T1000 (cell line): ENCODE measurements at places on chromosomes 3 and 15.

DNA sequence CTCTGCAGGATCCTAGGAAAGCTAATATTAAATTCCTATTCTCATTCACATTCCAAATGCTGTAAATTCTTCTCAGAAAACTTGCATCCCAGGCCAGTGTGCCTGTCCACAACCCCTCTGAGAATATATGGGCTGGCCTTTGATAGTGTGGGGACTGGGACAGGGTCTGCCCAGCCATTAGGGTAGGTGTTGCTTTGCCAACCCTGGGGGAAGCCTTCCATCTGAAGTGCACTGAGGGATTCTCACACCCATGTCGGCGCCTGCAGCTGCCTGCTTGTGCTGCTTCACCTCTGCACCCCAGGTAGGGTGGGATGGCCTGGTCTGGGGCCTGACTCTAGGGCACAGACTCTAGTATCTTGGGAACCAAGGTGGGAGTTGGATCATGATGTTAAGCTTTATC, 15.2 kb upstream of the EXOG start:
- DNase-seq: no peak

GRCh38 chr3:116035429-116035828, 409.9 kb downstream of the LSAMP start:
- DNase-seq: no peak

GRCh38 chr15:58553365-58553918, 121.7 kb downstream of the LIPC start:
- no peak for DNase-seq

DNA sequence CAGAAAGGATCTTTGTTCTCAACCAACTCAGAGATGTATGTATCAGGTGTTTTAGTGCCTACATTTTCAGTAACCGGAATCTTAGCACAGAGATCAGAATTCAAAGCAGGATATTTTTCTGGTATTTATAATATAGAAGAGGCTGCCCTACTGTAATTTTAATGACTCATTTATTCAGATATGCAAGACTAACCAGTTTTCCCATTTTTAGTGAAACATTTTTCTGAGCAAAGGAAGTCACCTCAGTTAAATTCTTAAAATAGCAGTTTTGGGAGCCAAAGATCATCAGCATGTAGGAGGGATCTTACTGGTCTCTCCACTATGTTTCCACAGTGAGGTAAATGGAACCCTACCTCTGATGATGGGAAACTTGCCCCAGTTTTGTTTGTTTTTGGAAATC, 42.0 kb downstream of the SRP14 start:
- no peak for DNase-seq

DNA sequence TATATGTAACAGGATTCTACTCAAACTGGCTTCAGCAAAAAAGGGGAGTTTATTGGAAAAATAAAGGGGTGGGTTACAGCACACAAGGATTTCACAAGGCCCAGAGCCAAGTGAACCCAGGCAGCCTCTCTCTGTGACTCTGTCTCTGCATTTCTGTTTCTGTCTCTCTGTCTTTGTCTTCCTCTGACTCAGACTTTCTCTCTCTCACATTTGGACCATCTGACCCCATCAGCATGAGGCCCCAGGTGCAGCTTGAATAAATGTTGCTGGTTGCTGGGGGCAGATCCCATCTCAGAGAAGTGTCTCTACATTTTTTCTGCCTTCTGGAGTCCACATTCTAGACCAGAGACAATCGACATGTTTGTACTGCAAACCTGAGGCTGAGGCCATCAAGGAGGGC, 45.0 kb downstream of the RPLP1 start:
- no peak for DNase-seq

- DNase-seq: no peak
Observed at GRCh38 chr3:47251689-47252088, 30.9 kb downstream of the KIF9 start.

DNA sequence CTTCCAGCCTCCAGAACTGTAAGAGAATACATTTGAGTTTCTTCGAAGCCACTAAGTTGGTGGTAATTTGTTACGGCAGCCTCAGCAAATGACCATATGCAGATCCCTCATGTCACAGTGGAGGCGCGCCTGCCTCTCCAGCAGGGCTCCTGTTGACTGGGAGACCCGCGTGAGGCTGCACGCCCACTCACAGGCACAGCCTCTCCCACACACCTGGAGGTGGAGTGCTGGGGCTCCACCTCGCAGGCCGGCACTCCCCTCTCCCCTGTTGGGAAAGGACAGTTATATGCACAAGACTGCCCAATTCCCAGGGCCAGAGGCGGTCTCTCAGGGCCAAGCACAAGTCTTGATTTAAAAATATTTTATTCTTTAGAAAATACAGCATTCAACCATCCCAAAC, 2.8 kb upstream of the TLR9 start:
- DNase-seq: no peak

- no peak for DNase-seq
Observed at GRCh38 chr3:15886521-15886920, 88.7 kb upstream of the ANKRD28 start.

DNA sequence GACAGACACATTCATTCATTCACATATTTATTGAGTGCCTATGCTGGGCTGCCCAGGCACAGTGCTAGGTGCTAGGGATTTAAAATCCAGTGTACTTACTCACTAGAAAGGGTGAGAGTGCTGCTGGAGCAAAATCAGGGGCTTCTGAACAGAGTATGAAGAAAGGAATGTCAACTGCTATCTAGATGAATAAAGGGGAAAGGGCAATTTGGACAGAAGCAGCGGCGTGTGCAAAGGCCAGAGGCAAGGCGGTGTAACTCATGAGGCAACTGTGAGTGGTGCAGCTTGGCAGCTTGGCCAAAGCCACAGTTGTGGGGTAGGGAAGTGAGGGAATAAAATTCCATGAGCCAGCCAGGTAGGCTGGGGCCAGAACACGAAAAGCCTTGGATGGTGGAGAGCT, 76.7 kb downstream of the RAD18 start:
- no peak for DNase-seq

GRCh38 chr15:90930861-90931574, 1.3 kb downstream of the HDDC3 start:
- no peak for DNase-seq

DNA sequence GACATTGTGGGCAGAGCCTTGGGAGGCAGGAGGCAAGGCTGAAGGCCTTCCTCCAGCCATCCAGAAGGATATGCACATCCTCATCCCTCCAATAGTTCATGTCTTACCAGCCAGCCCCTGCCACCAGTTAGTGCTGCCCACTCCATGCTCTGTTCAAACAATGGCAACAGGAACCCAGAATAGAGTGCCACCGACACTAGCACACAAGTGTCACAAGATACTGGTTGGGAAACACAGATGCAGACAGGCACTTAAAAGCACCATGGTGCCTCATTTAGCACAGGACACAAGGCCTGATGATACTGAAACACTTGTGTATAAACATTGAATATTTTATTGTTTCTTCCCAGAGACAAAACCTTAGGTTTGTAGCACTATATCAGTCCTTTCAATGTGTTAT, 56.5 kb upstream of the MYO5C start:
- no peak for DNase-seq

- no peak for DNase-seq
Observed at GRCh38 chr3:128997486-128998133, 3.5 kb upstream of the EFCC1 start.

DNA sequence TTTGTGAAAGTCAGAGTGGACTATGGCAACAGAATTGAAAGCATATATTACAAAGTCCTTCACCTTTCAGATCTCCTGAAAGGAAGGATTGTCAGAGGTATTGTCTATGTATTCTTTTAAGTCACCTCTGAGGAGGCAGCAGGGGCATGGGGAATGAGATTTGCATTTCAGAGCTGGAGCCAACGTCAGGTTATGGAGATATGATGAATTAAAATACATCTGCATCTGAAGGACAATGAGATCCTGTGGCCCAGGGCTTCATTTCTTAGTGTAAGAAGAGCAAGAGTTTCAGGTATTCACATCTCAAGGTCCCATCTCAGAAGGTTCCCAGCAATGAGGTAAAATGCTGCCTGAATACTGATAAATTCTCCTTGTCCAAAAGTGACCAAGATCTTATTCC, 695.8 kb downstream of the TUSC7 start:
- DNase-seq: no peak

DNA sequence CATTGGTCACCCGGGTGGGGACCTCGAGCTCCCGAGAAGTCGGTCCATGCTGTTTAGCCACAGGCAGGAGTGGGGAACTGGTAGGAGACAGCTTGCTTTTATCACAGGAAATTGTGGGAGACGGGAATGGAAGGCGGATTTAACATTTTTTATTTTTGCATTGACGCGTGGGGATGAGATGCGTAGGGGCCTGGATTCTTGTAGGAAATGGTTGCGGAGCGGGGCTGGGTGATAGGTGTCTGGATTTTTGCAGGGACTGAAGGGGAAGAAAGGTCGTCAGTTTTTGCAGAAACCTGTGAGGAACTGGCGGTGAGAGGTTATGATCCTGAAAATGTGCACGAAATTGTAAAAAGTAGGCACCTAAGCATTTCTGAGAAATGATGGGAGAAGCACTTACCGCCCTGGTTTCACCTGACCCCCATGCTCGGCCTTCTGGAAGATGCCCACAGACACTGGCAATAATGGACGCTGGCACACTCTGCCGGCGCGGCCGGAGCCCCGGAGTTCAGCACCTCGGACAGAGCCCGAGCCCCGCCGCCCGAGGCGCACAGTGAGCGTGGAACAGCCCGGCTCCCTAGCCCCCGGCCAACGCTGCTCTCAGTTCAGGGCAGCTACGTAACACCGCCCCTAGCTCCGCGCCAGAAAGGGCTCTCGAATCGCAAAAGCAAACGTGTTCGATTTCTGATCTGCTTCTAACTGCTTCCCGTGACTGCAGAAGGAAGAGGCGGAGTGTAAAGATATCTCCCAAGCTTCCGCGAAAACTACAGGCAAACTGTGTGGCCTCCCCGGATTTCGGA, 928 bp downstream of the ANKRD34C start:
- no peak for DNase-seq

- DNase-seq: no peak
Observed at GRCh38 chr15:54836052-54836795, 360.5 kb downstream of the RSL24D1 start.

DNA sequence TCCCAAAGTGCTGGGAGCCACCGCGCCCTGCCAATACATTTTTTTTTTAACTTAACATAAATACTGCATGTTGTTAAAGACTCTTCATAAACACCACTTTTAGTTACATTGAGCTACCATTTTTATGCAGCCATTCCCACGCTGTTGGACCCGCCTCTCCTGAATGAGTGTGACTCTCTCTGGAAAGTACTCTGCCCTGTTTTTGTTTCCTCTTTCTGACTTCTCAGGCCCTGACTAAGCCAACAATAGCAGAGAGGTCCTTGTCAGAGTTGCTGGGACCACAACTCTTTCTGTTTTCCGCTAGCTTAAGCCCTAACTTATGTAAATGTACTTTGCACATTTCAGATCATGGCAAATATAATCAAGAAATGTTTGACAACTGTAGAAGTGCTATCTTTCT, 35.2 kb downstream of the PARP15 start:
- no peak for DNase-seq

GRCh38 chr15:58410353-58410752, 21.4 kb upstream of the LIPC start:
- no peak for DNase-seq

- DNase-seq: no peak
Observed at GRCh38 chr15:68626283-68626682, 47.5 kb downstream of the CORO2B start.

GRCh38 chr3:65412588-65412987, 626.1 kb downstream of the MAGI1 start:
- DNase-seq: no peak

GRCh38 chr15:67724691-67725375, 100.5 kb upstream of the SKOR1 start:
- DNase-seq: no peak

DNA sequence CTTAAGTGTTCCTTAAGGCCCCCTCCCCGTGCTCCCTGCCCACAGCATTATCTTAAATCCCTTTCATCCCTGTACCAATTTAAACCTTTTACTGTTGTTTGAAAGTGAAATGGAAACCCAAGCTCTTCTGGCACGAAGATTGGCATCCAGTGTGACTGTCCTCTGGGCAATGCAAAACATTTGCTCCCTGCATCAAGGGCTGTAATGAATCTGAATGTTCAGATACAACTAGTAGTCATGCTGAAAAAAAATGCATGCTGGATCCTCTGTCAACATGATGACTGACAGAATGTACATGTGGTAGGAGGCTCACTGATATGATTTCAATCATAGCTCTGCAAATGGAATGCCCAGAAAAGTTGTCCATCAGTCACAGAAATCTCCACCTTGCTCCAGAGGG, 8.1 kb upstream of the CDIN1 start:
- no peak for DNase-seq

DNA sequence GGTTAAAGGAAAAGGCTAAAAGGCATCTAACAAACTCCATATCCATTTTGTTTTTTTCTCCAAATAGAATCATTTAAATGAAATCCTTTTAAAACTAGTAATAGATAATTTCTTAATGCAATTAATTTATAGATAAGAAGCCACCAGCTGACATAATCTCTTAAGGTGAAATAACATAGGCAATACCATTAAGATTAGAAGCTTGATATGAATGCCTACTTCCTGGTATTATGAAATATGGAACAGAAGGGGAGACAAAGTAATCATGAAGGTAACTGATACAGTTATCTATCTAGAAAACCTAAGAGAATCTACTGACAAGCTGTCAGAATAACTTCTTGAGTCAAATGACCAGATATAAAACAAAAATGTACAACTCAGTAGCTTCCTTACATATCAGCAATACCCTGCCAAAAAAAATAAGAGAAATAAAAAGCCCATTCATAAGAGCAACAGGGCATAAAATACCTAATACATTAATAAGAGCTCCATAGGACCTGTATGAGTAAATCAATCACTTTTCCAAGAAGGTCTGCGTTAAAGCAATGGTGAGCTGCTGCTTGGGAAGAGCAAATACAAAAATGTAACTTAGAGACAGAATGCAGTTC, 10.7 kb downstream of the EHD4 start:
- no peak for DNase-seq

DNA sequence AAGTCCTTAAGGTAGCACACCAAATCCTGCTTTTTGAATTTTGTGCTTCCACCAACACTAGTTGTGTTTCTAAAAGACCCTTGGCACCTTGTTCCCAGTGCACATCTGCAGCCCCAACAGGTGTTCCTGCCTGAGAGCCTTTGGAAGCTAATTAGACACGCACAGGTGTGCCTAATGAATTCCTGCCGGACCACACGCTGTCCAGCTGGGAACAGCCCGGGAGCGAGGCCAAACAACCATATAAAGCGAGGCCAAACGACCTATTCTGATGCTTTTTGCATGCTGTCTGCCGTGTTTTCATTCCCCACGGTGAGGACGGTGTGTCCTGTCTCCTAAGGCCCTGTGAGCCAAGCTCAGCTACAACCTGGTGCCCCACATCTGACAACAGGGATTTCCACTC, 99.5 kb downstream of the ATG7 start:
- no peak for DNase-seq

- no peak for DNase-seq
Observed at GRCh38 chr3:126349611-126350501, 7.4 kb downstream of the KLF15 start.

GRCh38 chr15:71456362-71456761, 341.1 kb downstream of the THSD4 start:
- no peak for DNase-seq
